ENCODE measurements at places on chromosomes 16 and 17.

DNA sequence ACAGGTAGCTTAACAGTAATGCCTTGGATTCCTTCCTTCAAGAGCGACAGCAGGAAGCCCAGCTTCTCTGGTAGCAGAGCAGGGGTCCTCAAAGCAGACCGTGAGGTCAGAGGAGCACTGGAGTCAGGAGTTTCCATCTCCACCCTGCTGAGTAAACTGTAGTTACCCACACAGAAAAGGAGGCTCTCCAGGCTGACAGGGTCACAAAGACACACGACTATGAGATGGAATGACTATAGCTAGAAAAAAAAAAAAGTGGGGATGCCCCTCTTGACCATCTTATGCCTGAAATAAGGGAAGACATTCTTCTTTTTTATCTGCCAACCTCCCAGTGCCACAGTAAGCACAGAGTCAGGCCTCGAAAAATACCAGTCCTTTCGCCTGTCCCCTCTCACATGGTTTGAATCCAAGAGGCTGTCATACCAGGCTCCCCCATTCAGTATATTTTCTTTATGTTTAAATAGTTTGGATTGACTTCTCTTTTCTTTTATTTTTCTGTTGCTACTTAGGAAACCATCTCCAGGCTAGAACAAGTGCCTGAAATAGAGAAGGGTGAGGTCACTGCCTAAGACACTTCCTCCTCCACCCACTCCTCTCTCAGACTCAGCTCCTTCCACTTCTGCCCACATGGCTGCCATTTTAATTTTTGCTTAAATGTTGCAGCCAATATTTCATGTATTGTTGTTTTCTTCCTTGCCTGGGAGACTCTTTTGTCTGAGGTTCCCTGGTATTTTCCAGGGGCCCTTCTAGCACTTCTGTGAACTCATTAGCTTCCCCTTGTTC lies 707.4 kb downstream of the MAF start:
- no peak for DNase-seq

DNA sequence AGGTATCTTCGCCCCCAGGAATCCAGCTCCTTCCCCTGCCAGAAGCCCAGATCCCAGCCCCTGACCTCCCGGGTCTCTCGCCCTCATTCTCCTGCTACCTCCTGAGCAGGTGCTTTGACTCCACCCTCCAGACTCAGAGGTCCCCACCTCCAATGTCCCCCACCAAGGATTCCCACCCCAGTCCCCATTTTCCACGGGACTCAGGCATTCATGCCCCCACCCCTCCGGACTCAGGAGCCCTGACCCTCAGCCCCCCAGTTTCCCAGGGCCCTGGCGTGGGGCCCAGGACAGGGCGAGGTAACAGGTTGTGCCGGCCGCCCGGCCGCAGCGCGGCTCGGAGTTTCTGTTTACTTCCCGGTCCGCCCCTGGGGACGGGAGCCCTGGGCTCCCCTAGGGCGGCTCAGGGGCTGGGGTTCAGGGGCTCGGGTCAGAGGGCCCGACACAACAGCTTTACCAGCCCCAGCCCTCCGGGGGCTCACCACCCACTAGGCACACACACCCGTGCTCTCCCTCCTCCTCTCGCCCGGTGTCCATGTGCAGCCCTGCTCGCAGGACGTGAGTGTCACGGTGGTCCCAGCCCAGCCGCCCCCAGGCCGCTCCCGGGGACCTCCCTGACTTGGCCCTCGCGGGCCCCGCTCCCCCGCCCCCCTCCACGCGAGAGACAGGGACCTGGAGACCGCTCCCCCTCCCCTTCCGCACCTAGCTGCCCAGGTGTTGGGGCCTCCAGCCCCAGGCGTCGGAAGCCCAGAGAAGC lies 595 bp downstream of the BICDL2 start:
- DNase-seq, result no peak

DNA sequence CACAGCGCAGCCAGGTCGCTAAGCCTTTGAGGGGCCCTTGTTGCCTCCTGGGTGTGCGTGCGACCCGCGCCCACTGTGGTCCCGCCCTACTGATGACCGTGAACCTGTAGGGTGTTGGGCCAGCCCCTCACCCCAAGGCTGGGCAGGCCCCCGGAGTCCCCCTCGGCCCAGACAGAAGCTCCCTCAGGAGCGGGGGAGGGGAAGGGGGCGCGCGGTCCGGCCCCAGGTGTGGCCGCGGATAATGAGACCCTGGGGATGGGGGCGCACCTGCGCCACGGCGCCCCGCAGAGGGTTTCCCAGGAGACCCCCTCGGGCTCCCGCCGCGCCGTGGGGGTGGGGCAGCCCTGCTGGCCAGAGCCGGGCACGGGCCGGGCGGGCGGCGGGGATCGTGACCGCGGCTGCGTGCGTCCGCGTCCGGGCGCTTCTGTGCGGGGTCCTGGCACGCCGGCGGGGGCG lies 358 bp upstream of the ARHGDIG start:
- DNase-seq, result no peak

DNA sequence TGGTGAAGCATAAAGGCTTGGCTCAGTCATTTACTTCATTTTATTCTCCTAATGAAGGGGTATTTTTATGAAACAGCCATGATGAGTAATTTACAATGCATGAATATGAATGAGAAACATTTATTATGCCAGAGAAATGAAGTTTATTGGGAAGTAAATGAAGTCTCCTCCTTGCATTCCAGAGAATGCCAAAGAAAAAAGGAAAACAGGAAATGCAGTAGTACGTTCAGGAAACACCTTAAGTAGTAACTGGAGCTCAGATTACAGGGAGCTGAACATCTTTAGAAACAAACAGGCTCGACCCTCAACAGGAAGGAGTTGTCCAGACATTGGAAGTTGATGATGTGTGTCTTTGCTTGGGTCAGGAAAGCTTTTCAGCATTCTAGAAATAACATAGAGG lies 4.6 kb downstream of the KRT34 start:
- no peak for DNase-seq

GRCh38 chr16:66014221-66014620 lies 352.3 kb upstream of the CDH5 start:
- DNase-seq, result no peak

DNA sequence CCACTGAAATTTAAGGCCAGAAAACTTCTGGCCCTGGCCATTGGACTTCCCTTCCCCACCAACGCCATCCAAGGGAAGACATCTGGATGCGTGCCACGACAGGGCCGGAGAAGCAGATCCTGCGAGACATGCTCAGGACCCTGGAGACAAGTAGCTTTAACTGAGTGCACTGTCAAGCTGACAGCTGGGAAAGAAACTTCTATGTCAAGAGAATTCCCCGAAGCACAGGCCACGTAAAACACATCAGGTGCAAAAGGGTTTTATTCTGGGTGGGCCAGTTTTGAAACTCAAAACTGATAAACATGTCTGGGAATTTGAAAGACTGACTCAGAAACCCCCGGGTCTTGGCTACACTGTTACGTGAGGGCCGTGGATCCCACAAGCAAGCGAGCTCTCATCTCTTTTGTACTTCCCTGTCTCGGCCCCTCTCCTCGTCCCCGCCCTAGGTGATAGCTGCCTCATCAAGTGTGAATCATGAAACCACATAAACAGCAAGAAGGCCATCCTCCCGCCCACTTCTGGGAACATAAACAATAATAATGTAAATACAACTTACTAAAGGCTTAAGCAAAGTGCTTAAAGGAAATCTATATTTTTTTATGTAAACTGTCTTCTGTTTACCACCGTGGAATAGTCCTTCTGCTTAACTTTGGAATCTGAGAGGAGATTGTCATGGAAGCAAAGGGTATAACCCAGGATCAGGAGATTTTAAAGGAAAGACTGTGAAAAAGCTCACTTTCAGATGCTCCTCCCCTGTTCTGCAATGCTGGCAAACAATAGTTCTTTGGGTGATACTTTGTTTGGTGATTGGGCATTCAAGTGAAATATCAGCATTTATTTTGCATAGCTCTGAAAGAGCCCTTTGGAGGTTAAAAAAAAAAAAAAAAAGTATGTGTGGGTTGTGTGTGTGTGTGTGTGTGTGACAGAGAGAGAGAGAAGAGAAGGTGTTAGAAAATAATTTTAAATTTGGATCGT lies 406.0 kb upstream of the MAF start:
- DNase-seq, result no peak

DNA sequence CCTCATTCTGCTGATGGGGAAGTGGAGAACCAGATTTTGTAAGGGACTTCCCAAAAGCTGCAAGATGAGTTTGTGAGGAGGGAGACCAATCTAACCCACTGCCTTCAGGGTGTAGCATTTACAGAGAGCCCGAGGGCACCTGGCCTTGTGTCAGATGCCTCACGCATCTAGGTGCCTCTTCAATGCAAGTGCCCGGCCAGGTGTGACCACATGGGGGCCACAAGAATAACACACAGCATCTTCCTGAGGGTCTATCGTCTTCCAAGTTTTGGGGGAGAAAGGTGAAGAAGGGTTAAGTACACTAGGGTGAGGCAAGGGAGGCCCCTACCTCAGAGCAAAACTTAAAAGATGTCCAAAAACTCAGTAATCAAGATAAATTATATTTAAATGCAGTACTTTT lies 401.7 kb upstream of the CDH5 start:
- DNase-seq, result no peak

DNA sequence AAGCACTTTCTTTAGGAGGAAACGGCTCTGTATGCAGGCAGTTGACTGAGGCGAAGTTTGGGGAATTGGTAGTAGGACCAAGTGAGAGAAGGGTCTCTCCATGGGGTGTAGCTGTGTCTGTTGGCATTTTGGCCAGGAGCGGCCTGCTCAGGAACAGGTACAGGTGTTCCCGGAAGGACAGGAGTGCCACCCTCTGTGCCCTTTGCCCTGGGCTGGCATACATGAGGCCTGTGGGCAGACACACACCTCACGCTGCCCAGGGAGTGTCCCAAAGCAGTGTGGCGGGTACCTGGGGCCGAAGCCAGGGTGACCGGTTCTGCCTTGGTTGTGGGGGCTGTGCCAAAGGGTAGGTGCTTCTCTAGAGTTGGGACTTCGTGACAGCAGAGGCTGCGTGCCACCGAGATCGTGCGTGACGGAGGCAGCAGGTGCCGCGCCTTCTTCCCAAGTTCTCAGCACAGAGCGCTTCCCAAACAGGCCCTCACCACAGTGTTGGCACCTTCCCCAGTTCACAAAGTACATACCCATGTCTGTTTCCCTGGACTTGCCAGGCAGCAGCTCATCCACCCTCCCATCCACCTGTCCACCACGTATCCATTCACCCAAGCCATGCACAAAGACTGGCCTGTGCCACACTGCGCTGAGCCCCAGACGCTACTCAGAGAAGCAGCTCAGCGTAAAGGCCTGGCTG lies 19.9 kb upstream of the TCF25 start:
- no peak for DNase-seq

DNA sequence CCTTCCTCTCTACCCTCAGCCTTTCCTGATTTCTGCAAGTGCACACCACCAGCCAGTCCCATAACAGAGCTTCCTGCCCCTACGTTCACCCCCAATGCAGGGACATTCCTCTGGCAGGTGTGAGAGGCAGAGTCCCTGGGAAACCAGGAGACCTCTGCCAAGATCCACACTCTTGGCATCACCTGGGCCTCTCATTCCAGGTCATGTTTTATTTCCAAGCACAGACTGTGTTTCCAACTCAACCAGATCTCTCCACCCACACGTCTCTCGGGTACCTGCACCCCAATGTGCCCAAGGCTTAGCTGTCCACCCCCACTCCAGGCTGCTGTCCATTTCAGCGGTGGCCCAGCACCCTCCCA lies 21.0 kb upstream of the PHB1 start:
- no peak for DNase-seq

DNA sequence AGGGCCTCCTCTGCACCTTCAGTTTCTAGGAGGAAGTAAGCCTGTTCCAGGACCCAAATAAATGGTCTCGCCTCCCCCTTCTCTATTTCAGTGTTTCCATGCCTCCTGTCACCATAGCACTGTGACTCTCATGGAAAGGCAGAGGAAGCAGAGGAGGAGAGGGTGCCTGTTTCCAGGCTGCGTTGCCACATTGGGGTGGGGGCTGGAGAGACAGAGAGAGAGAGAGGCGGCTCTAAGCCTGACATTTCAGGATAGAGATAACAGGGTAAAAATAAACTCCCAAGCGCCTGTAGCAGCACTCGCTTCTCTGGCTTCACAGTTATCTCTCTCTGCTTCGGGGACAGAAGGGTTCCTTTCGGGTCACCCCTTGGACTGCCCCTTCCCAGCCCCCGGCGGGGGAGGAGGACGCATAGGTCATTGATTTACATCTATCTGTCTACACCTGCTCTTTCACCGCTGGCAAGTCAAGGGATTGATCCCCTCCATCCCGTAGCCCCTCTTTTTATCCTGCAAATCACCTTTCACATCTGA lies 71.2 kb upstream of the MRTFB start:
- no peak for DNase-seq

Data from NCI-H345 (cell line).